ENCODE measurements at places on chromosomes 2 and 18.

GRCh38 chr2:227491386-227491785 lies 19.4 kb downstream of the AGFG1 start:
- DNase-seq, result no peak

- peak; percentile 10 for DNase-seq
Measured at GRCh38 chr2:186484062-186484735, 1.9 kb upstream of the ZC3H15 start.

GRCh38 chr2:158319269-158319668 lies 137.3 kb downstream of the CCDC148 start:
- no peak for DNase-seq

GRCh38 chr2:218865396-218865795 lies 5.8 kb downstream of the WNT6 start:
- DNase-seq, result no peak

GRCh38 chr18:27599202-27599829 lies 414.2 kb upstream of the CHST9 start:
- DNase-seq, result peak; percentile 68

GRCh38 chr18:11336241-11336640 lies 186.9 kb upstream of the PIEZO2 start:
- no peak for DNase-seq

- DNase-seq, result no peak
Measured at GRCh38 chr18:28808373-28808772, 631.4 kb upstream of the CDH2 start.

DNA sequence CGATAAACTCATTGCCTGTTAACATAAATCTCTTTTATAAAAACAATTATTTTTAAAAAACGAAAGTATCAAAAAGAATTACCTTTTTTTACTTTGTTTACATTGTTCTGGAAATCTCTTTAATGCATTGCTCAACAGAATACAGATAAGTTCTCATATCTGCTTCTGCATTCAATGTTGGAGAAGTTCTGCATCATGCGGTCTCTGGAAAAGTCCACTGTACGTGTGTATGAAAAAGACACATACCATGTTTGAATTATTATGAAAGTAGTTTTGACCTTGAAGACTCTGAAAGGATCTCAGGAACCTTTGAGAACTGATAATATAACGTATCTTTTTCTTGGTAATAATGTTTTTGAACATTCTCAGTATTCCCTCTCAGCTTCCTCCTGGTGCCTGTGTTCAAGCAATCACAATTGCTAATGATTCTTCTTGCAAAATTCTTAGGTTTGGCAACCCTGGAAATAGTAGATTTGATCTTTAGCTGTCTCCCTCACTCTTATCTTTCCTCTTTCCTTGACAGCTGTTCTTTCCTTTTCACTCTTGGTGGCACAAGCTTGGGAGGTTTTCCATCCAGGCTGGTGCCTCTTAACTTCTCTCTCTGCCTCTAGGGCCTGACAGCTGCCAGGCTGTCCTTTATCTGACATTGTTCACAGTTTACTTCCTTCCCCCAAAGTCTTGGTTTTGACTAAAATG lies 12.4 kb upstream of the IL1R1 start:
- DNase-seq, result no peak
